ENCODE measurements at places on chromosomes 6 and 20.

DNA sequence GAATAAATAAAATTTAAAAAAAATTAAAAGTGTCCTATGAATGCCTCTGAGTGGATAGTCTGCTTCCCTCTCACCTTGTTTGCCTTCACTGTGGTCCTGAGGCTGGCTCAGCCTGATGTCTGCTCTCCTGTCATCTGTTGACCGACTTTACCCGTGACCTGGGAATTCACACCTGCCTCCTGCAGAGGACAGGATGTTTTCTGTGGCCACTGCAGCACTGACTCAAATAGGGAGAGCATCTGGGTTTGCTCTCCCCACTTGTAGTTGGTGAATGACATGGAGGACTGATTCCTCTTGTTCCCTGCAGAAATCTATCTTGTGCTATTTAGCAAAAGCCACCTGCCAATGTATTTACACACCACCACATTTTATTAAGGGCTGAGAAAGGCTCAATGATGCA is 52.4 kb upstream of the ERVFRD-1 start:
- no peak for DNase-seq

- no peak for DNase-seq
Measured at GRCh38 chr6:46390153-46390876, 100.9 kb downstream of the RCAN2 start.

DNA sequence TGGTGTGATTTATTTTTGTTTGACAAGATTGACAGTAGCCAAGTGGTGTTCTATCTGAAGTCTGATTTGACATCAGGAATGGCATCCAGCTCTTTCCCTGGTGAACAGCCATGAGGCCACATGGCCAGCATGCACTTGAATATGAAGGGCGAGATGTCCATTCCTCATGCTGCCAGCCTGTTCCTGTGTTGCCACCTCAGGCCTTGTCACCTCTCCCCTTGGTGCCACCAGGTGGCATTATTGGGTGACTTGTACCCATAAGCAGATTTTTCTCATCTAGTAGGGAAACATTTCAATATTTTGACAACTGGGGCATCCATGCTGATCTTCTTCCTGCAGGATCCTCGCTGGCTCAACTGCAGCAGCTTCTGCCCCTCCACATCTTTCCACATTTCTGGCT is 199.1 kb downstream of the ERMARD start:
- DNase-seq = no peak

DNA sequence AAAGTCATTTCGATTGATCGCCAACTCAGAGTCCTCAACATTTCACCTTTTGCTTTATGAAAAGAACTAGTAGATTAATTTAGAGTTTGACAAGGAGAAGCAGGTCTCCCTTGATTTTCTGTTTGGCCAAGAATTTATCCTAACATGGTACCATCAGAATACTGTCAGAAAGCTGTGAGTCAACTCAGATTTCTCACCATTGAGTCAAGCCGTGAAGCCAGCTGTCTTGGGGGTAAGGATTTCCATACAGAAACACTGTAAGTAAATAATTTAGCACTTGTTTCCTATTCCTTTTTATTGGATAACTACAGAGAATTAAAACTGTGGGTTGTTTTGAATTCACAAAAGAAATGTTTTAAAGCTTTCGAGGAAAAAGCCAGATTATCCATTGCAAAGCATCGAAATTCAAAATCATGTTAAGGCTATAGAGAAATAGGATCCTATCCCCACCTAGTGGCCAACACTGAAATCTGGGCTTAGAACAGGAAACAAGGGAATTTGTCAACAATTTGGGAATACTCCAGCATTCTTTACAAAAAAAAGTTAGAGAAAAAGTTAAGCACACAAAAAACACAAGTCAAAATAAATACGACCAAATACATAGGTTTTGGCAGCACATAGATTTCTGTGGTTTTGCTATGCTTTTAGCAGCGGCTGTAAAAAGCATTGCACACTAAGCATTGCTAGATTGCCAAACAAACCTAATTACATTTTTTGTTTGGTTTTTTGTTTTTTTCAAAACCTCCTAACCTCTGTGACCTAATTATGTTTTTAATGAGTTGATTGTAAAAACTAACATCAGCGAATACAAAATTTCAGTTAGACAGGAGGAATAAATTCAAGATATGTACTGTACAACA is 44.2 kb downstream of the COL11A2 start:
- peak; percentile 67 for DNase-seq

DNA sequence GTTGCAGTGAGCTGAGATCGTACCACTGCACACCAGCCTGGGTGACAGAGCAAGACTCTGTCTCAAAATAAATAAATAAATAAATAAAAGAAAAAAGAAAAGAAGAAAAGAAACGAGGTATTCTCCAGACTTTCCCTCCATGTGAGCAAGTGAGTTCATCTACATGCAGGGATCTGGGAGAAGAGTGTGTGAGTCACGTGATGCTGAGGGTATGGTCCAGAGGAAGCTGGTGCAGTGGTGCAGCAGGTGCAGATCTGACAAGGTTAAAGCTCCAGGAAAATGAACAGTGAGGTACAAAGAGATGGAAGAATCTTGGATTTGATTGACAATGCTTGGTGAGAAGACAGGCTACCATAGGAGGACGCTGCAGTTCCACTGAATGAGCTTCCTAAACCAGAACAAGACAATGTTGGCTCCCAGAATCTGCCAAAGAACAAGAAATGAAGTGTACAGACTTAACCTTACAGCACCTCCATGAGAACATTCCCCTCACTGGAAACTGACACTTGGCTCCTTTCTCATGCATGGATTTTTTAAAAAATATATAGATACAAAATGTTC is 79.5 kb upstream of the BTBD3 start:
- DNase-seq = no peak

DNA sequence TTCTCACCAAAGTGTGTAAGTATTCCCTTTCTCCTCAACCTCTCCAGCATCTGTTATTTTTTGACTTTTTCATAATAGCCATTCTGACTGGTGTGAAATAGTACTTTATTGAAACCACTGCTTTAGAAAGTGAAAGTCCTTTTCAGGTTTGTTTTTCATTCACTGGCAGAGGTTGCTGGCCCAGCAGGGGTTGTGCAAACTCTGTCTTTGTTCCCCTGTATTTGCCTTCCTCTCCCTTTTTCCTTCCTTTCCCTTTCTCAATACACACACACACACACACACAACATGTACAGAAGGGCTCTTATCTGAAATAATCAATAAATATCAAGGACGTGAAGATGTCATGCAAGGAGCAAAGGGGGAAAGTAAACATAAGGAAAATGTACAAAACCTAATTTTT is 99.8 kb downstream of the LY86 start:
- no peak for DNase-seq

GRCh38 chr20:51128198-51128597 is 105.3 kb upstream of the KCNG1 start:
- peak; percentile 78 for DNase-seq

DNA sequence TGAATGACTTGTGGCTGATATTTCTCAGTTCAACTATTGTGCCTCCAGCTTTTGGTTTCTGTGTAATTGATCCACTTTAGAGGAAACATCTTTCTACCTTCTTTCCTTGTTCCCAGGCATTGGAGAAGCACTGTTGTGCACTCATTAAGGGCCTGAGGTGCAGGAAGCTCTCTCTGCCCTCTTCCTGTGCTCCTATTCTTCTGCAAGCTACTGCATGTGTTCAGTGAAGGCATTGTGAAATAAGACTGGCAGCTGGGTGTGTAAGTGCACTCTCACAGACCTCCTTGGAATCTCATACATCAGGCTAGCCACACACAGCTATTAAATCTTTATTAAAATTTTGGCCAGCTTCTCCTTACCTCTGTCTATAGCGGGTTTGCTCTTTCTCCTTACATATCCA is 177.8 kb downstream of the OGFRL1 start:
- DNase-seq = no peak

DNA sequence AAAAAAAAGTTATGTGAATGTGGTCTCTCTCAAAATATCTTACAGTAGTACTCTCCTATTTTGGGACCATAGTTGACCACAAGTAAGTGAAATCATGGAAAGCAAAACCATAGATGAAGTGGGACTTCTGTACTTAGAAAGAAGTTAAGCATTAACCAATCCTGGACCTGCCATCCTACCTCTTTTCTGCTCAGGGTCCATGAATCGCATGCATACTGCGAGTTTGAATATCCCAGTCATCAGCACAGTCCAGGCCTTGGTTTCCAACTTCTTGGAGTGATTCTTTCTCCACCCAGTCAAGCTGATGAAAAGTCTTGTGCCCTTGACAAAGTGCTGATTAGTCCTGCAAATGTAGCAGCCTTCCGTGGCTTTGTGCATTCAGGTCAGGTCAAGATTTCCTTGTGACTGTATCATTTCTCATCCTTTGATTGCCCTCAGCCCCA is 46.0 kb downstream of the RNF217 start:
- no peak for DNase-seq

GRCh38 chr6:10140136-10140535 is 274.7 kb downstream of the TFAP2A start:
- DNase-seq = no peak

DNA sequence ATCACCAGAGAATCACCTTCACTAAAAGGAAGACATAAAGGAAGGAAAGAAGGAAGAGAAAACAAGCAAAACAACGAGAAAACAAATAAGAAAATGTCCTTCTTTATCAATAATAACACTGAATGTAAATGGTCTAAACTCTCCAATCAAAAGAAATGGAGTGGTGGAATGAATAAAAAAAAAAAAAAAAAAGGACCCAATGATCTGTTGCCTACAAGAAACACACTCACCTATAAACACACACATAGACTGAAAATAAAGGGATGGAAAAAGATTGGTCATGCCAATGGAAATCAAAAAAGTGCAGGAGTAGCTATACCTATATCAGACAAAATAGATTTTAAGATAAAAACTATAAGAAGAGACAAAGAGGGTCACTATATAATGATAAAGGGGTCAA is 30.2 kb upstream of the HLA-E start:
- DNase-seq = no peak

- no peak for DNase-seq
Measured at GRCh38 chr6:130282234-130282995, 59.7 kb upstream of the SAMD3 start.

GRCh38 chr6:169589293-169589692 is 112.5 kb downstream of the WDR27 start:
- peak; percentile 50 for DNase-seq

- DNase-seq = no peak
Measured at GRCh38 chr6:77620278-77620882, 32.5 kb upstream of the MEI4 start.

DNA sequence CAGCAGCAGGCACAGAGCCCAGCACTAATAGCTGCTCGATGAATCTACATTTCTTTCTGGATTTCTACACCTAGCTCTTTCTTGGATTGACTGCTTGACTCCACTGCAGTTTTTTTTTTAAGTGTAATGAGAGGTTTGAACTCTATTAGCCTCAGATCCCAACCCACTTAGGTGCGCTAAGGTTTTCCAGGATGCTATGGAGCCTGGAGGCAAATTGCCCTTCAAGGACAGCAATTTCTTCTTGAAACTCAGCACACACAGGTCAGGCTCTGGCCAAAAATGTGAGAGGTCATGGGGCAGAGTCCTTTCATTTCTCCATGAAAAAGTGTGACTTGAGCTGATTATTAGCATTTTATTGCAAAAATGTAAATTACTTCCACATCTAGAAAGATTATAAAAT is 52.3 kb upstream of the TIAM2 start:
- no peak for DNase-seq

DNA sequence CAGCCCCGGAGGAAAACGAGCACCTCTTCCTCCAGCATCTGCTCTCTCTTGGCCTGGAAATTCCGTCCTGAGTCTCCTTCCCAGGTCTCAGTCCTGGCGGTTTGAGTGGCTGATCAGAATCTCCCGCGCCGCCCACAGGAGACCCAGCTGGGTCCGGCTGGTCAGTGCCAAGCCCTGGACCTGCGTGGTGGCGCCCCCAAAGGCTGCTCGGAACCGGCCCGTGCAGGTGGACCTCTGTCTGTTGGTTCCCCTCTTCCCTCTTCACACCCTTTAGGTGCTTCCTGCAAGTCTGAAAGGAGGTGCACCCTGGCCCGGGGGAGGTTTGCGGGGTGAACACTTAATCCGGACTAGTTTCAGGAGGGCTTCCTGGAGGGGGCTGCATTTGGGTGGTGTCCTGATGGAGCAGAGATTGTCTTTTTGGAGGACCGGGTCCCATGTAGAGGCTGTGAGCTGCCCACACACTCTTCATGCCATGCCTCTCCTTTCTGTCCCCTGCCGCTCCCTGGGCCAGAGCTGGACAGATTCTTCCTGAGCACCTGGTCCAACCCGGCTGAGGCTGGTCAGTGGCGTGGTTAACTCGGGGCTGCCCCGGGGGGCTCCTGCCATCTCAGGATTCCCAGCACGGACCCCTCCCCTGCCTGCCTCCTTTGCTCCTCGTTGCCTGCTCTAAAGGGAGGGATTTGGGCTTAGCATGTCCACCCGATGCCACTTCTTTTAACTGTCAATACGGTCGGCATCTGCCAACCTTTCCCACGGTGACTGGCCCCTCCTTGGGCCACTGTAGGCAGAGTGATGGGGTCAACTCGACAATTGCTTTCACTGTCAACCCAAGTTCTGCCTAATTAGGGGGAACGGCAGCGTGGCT is 16.5 kb upstream of the BHLHE23 start:
- no peak for DNase-seq

- no peak for DNase-seq
Measured at GRCh38 chr6:143973097-143973966, 34.7 kb downstream of the PLAGL1 start.

- DNase-seq = no peak
Measured at GRCh38 chr6:15993716-15994228, 135.1 kb upstream of the MYLIP start.

DNA sequence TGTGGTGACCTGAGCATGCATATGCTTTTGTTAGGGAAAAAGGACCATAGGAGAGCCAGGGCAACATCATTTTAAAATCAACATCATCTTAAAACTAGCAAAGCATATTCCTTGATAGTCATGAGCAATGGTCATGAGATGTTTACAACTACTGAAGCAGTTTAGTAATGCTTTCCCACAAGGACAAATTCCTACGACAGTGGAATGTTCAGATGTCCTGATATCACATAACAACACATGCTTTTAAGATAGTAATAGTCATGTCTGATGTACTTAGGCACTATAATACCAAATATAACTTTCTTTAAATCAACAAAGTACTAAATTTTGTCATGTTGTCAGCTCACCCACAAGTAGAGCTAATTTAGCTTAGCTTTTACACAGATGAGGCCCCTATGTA is 370.3 kb downstream of the HTR1B start:
- no peak for DNase-seq

DNA sequence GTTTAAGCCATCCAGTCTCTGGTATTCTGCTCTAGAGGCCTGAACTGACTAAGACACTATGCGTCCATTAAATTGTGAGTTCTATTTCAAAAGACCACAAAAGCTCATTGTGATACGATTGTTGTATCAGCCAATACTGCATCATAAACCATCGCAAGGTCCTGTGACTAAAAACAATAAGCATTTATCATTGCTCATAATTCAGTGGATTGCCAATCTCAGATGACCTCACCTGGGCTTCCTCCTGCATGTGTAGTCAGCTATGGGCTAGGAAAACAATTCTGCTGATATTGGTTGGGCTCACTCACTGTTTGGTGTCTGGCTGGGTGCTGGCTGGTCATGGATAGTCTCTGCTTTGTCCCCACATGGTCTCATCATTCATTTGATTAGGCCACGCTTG is 592.7 kb upstream of the BTBD3 start:
- no peak for DNase-seq
